ENCODE measurements at places on chromosomes 2 and 18. TPM values are rescaled to one million over a fixed set of nuclear protein-coding genes. Genes with fewer than 3 reads are reported as not detected.

Gene TFCP2L1
- 90.3 TPM for total RNA-seq

Gene TUBB8B
- total RNA-seq = 0.66 TPM

Gene PIGN
- 47.9 TPM for total RNA-seq

Gene REG3A
- not detected for total RNA-seq

Gene ALK
- total RNA-seq = 5.6 TPM

Gene EMX1
- not detected for total RNA-seq

Gene IL1F10
- total RNA-seq = not detected

Gene PDE1A
- 5.6 TPM for total RNA-seq

Gene THSD7B
- total RNA-seq = 2.1 TPM

Gene RMND5A
- total RNA-seq = 61.6 TPM

Gene FHOD3
- total RNA-seq = 13.0 TPM

Gene AGXT
- total RNA-seq = not detected

Gene TUBA3E
- not detected for total RNA-seq

Gene GREB1L
- 8.9 TPM for total RNA-seq

Gene MRPL33
- total RNA-seq = 89.7 TPM

Gene RAPH1
- total RNA-seq = 62.3 TPM

Gene TANC1
- 58.4 TPM for total RNA-seq

Gene C18orf32
- total RNA-seq = 25.8 TPM

Gene OTOS
- not detected for total RNA-seq

Gene KCNIP3
- total RNA-seq = 15.1 TPM

DNA sequence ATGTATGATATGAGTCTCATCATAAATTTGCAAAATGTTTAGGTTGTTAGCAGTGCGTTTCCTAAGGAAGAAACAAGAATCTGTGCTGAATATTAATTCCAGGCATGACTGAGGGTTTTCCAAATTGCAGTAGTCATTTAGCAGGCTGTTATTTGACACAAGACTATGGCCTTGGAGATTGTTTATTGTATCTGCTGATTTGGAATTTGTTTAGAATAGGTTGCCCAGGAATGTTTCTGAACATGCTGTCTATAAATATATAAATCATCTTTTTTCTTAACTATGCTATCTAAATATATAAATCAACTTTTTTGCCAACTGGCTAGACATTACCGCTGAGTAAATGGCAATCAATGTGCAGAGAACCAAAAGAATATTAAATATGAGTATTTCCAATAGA, 90.9 kb downstream of the DOK6 start:
- no peaks in the 10 kb centered on the region for H3K27me3 ChIP-seq
- H3K36me3 ChIP-seq = no peaks in the 10 kb centered on the region
- no peak for DNase-seq
- H3K27ac ChIP-seq = no peak overlapping the region
- H3K4me1 ChIP-seq = no peaks in the 10 kb centered on the region

GRCh38 chr2:202032846-202033316, 774 bp upstream of the FZD7 start:
- no peaks in the 10 kb centered on the region for H3K27me3 ChIP-seq
- H3K36me3 ChIP-seq = no peaks in the 10 kb centered on the region
- peak; percentile 61 for DNase-seq
- no peaks in the 10 kb centered on the region for H3K4me1 ChIP-seq
- H3K4me3 ChIP-seq = peak overlapping the region; percentile 60

GRCh38 chr2:126808929-126809328, 89.8 kb upstream of the TEX51 start:
- no peaks in the 10 kb centered on the region for H3K4me1 ChIP-seq
- no peaks in the 10 kb centered on the region for H3K36me3 ChIP-seq
- no peak overlapping the region for H3K27ac ChIP-seq
- no peak for DNase-seq

- peak overlapping the region; percentile 11 for H3K4me3 ChIP-seq
- no peaks in the 10 kb centered on the region for H3K4me1 ChIP-seq
- no peaks in the 10 kb centered on the region for H3K36me3 ChIP-seq
- peaks cover 92% of the 10 kb centered on the region for H3K27me3 ChIP-seq
- no peak overlapping the region for H3K27ac ChIP-seq
Measured at GRCh38 chr18:59267503-59268126, 5.6 kb downstream of the RAX start.

- no peaks in the 10 kb centered on the region for H3K36me3 ChIP-seq
- DNase-seq = peak; percentile 33
- H3K4me3 ChIP-seq = no peak overlapping the region
Measured at GRCh38 chr2:190105554-190105953, 43.0 kb upstream of the MSTN start.

DNA sequence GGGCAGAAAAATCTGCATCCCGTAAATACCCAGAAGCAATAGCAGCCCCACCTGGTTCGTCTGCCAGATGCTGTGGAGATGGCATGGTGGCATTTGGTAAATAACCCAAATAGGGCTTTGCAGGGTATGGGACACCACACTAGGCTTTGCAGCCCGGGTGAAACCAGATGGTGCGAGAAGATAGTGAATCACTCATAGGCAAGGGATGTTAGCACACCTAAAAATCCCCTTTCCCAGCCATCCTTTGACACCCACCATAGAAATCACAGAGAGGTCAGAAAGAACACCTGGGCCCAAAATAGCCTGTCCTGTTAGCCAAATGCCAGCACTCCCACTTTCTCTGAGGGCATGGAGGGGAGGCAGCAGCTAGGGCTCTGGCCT, 47.6 kb downstream of the BCL11A start:
- no peak overlapping the region for H3K4me3 ChIP-seq
- H3K4me1 ChIP-seq = peaks cover 4% of the 10 kb centered on the region
- no peaks in the 10 kb centered on the region for H3K27me3 ChIP-seq
- no peak overlapping the region for H3K27ac ChIP-seq
- no peaks in the 10 kb centered on the region for H3K36me3 ChIP-seq

- no peak for DNase-seq
- no peaks in the 10 kb centered on the region for H3K4me1 ChIP-seq
- H3K4me3 ChIP-seq = no peak overlapping the region
- no peaks in the 10 kb centered on the region for H3K36me3 ChIP-seq
- H3K27me3 ChIP-seq = no peaks in the 10 kb centered on the region
Measured at GRCh38 chr2:123999681-124000080, 25.4 kb upstream of the CNTNAP5 start.

- H3K27me3 ChIP-seq = no peaks in the 10 kb centered on the region
- no peak for DNase-seq
- H3K4me3 ChIP-seq = peak overlapping the region; percentile 34
Measured at GRCh38 chr2:98149333-98149697, 62.3 kb downstream of the VWA3B start.

GRCh38 chr2:69563021-69563420, 80.5 kb downstream of the AAK1 start:
- H3K4me3 ChIP-seq = no peak overlapping the region
- H3K27ac ChIP-seq = no peak overlapping the region
- H3K4me1 ChIP-seq = no peaks in the 10 kb centered on the region
- H3K36me3 ChIP-seq = no peaks in the 10 kb centered on the region

- no peak for DNase-seq
- no peaks in the 10 kb centered on the region for H3K36me3 ChIP-seq
- H3K4me1 ChIP-seq = peaks cover 5% of the 10 kb centered on the region
Measured at GRCh38 chr2:120541553-120541932, 194.1 kb upstream of the GLI2 start.

GRCh38 chr2:203914546-203915182, 21.9 kb upstream of the ICOS start:
- no peak overlapping the region for H3K4me3 ChIP-seq
- H3K27ac ChIP-seq = peak overlapping the region; percentile 59
- H3K4me1 ChIP-seq = no peaks in the 10 kb centered on the region

DNA sequence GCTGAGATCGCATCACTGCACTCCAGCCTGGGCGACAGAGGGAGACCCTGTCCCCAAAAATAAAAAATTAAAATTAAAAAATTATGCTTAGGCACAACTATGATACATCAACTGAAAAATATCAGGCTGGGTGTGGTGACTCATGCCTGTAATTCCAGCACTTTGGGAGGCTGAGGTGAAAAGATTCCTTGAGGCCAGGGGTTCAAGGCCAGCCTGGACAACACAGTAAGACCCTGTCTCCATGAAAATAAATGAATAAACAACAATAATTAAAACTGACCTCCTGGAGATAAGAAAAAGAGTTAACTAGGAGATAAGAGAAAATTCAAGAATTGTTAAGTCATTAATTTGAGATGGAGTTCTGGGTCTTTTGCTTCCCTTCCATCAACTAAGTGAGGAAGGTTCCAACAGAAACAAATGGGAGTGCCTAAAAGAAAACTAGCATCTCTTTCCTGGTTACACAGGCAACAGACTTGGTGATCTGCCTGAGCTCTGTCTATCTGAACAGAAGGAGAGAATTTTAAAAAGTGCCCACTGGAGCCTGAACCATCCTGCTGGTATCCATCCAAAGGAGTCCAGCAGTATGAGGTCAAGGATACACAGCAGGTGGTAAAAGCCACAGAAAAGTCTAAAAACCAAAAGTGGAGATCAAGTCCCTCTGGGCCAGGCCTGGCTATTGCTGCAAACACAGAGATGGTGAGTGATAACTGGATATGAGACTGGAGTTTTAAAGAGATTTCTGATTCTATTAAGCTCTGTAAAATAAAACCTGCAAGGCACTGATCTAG, 8.8 kb downstream of the PPM1G start:
- no peaks in the 10 kb centered on the region for H3K27me3 ChIP-seq
- H3K27ac ChIP-seq = no peak overlapping the region
- no peak for DNase-seq
- no peaks in the 10 kb centered on the region for H3K36me3 ChIP-seq
- H3K4me1 ChIP-seq = no peaks in the 10 kb centered on the region

- no peaks in the 10 kb centered on the region for H3K27me3 ChIP-seq
- no peaks in the 10 kb centered on the region for H3K4me1 ChIP-seq
- H3K36me3 ChIP-seq = no peaks in the 10 kb centered on the region
- DNase-seq = no peak
- H3K4me3 ChIP-seq = no peak overlapping the region
- no peak overlapping the region for H3K27ac ChIP-seq
Measured at GRCh38 chr2:141524777-141525176, 606.0 kb downstream of the LRP1B start.

GRCh38 chr2:205564346-205565141, 117.8 kb upstream of the NRP2 start:
- H3K27me3 ChIP-seq = no peaks in the 10 kb centered on the region
- no peak overlapping the region for H3K27ac ChIP-seq
- H3K36me3 ChIP-seq = no peaks in the 10 kb centered on the region
- H3K4me3 ChIP-seq = no peak overlapping the region
- H3K4me1 ChIP-seq = no peaks in the 10 kb centered on the region

- H3K36me3 ChIP-seq = no peaks in the 10 kb centered on the region
- H3K4me3 ChIP-seq = peak overlapping the region; percentile 55
- H3K4me1 ChIP-seq = no peaks in the 10 kb centered on the region
- H3K27me3 ChIP-seq = no peaks in the 10 kb centered on the region
- no peak for DNase-seq
Measured at GRCh38 chr18:6482198-6482977, 67.7 kb upstream of the L3MBTL4 start.

DNA sequence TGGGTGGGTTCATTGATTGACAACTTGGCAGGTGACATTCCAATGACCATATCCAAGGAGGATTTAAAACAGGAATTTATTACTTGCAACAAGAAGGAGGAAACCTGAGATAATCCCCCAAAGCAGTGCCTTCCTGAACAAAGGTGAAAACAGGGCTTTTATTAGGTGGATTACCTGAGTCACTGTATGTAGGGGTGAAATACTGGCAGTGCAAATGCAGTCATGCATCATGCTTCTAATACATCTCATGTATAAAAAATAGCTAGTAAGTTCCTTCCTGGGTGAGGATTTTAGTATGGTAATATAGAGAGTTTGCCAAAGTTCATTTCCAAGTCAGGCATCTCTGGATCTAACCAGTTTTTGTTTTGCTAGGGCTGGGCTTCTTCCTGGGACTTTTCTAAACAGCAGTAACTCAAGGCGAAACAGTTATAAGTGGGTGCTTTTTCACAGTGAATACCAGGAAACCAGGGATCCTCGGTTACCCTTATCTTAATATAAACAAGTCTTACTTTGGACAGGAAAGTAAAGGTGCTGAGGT, 583.4 kb upstream of the LRRTM1 start:
- H3K4me3 ChIP-seq = no peak overlapping the region
- no peaks in the 10 kb centered on the region for H3K4me1 ChIP-seq
- H3K27ac ChIP-seq = no peak overlapping the region

DNA sequence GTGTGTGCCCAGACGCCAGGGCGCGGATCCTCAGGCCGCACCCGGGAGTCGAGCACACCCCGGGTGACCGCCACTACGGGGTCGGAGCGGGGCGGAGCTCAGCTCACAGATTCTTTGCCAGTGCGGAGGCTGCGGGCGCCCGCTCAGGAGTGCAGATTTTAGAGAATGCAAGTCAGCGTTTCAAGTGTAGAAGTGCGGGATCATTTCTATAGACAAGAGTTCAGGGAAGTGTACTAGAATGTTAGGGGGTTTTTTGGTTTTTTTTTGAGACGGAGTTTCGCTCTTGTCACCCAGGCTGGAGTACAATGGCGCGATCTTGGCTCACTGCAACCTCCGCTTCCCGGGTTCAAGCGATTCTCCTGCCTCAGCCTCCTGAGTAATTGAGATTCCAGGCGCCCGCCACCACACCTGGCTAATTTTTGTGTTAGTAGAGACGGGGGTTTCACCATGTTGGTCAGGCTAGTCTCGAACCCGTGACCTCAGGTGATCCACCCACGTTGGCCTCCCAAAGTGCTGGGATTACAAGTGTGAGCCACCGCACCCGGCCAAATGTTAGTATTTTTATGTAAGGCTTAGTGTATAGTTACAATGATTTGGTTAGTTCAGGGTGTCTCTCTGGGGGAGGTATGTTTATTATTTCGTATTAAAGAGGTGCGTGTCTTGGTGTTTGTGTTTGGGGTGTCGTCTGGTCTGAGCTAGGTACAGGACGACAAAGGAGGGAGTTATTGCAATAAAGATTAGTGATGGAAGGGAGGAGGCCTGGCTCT, 619 bp upstream of the FAM168B start:
- H3K27me3 ChIP-seq = no peaks in the 10 kb centered on the region
- peak overlapping the region; percentile 67 for H3K4me3 ChIP-seq
- peak overlapping the region; percentile 97 for H3K27ac ChIP-seq
- H3K36me3 ChIP-seq = no peaks in the 10 kb centered on the region

GRCh38 chr2:124879640-124880039, 854.6 kb downstream of the CNTNAP5 start:
- no peaks in the 10 kb centered on the region for H3K27me3 ChIP-seq
- no peak overlapping the region for H3K27ac ChIP-seq
- H3K36me3 ChIP-seq = no peaks in the 10 kb centered on the region
- no peaks in the 10 kb centered on the region for H3K4me1 ChIP-seq

GRCh38 chr2:5123582-5124196, 568.5 kb upstream of the SOX11 start:
- DNase-seq = no peak
- no peaks in the 10 kb centered on the region for H3K27me3 ChIP-seq
